ENCODE measurements at places on chromosomes 2 and 18.

- no peak for DNase-seq
Observed at GRCh38 chr18:12455496-12455895, 47.8 kb downstream of the PRELID3A start.

- DNase-seq: no peak
Observed at GRCh38 chr2:234842753-234843152, 109.1 kb upstream of the SH3BP4 start.

- DNase-seq: no peak
Observed at GRCh38 chr2:29879456-29879855, 41.9 kb downstream of the ALK start.

DNA sequence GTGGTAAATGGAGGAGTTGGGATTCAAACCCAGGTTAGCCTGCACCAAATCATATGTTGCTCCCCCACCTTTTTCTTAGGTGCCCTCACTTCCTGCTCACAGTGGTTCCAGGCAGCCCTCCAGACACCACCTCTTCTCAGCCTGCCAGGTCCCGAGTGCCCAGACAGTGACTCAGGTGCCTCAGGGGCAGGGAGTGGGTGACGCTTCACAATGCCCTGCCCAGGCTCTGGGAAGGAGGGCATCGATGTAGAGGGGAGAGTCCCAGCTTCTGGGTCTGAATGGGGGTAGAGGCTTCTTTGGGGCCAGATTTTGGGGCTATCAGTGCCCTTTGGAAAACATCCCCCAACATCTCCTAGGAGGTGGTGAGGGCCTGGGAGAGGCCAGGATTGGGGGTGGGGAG is 5.2 kb upstream of the DNAJB2 start:
- no peak for DNase-seq

DNA sequence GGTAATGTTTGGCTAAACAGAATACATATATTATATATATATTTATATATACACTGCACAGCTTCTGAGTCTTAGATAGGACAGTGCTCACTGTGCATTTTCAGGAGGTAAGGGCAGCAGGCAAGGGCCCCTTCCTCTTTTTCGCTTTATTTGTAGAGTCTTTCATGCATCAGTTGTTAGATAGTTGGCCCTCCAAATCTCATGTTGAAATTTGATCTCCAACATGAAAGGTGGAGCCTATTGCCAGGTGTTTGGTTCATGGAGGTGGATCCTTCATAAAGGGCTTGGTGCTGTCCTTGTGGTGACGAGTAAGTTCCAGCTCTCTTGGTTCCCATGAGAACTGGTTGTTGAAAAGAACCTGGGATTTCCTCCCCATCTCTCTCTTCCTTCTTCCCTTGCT is 48.1 kb downstream of the TSN start:
- DNase-seq: no peak

GRCh38 chr2:171176516-171176915 is 15.8 kb upstream of the TLK1 start:
- DNase-seq: no peak

- no peak for DNase-seq
Observed at GRCh38 chr2:10089565-10090190, 9.5 kb upstream of the CYS1 start.

DNA sequence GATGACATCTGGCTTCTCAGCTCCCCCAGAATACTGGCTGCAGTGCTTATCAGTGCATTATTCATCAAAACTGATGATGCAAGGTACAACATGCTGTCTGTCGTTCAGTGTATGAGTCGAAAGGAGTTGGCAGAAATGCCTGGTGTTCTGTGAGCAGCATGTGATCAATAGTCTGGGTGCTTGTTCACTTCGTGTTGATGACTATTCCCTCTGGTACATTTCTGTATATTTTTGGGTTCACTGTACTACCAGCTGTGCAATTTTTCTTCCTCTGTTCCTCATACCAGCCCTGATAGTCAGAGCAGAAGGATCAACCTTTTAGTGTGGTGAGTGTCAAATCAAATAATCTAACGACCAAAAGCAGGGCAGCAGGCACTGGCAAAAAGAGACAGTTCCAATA is 59.0 kb upstream of the KLHL14 start:
- no peak for DNase-seq

DNA sequence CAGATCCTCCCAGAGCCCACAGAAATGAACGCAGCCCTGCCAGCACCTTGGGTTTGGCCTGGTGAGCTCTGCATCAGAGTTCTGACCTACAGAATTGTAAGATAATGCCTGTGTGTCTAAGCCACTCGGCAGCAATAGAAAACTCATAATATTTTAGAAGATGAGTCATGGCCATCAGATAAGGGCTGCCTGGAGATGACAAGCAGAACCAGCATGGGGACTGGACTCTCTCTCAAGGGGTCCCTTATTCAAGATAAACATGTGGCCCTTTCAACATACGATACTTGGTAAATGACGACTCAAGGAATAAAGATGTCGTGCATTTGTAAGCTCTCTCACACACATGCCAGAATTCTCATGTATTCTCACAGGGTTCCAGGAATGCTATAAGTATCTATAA is 8.5 kb upstream of the AGAP1 start:
- no peak for DNase-seq

DNA sequence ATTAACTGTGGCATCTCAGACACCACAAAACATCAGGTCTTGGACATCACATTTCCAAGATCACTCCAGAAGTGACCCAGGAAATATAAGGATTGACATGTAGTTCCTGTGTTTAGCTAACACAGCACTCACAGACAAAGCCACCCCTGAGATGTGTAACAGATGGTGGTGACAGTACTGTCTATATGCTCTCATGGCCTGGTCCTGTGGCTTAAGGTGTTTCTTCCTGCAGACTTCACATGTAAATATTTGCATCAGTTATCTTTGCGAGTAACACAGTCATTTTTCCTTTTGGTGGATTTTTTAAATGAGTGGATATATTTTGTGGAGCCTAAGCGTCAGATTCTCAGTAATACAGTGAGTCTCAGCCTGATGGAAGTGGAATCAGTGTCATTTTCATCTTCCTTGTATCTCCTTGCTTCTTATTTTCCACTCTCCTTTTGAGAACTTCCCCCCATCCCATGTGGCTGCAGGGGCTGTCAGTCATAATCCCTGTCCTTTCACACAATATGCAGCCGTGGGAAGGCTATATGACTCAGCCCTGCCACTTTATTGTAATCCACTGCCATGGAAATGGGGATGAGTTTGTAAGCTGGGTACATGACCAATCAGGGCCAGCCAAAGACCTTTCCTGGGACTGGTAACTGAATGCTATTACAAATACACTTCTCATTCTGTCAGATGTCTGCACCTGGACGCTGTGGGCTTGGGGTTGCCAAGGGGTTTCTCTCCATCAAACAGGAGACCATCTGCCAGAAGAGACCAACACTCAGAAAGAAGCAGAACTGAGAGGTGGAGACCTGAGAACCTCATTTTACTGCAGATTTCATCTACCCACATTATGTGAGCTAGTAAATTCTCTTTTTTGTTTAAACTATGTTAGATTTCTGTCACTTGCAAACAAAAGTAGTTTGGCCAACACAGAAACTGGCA is 74.3 kb downstream of the ICOS start:
- no peak for DNase-seq

GRCh38 chr2:94986392-94986963 is 39.0 kb upstream of the MAL start:
- peak; percentile 78 for DNase-seq

DNA sequence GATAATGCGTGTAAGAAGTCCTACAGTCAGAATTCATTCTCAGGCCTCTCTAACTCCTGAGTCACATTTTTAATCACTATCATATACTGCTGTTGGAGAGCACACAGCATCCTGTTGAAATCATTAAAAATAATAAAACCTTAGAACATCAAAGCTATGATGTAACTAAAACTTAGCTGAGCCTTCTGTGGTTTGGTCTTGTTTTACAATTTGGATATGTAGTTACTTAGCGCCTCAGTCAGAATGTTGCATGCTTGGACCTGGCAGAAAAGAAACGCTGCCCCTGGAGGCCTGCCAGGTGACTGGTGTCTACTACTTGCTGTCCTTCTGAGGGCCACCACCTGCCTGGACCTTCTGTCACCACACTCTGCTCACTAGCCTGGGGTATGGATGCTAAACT is 261.1 kb upstream of the RASGRP3 start:
- DNase-seq: no peak

DNA sequence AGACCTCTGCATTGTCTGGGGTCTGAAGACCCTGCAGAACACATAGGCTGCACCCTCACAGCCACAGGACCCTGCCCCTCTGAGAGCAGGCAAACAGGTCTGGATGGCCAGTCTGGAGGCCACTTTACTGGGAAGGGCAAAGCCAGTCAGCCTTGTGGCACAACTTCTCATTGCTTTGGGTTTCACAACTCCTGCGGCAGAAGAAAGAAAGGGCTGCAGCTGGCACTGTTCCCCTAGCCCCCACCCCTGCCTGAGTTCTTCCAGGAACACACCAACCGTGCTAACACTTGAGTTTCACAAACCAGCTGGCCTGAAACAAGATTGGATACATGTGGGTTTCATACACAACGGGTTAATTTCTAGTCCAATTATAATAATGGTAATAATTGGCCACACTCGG is 276.5 kb upstream of the MGAT5 start:
- DNase-seq: peak; percentile 57

DNA sequence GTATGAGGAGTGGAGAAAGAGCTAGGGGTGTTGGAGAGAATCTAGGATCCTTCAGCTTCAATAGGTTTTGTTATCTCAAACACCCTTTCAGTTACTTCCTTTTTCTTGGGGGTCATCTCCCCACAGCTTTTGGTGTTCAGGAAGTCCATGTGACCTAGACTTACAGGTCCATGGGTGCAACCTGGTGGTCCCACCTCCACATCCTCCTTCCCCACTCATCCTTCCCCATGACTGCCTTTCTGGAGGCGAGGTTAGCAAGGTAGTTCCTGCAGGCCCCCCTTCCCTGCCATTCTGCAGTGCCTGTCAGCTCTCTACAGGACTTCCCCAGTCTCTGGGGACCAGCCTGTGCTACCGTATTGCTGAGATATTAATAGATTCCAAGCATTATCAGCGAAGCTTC is 107.6 kb downstream of the TMEM17 start:
- no peak for DNase-seq

GRCh38 chr2:207662203-207662602 is 37.0 kb upstream of the METTL21A start:
- peak; percentile 22 for DNase-seq

- DNase-seq: no peak
Observed at GRCh38 chr18:26403491-26403890, 144.9 kb downstream of the KCTD1 start.

DNA sequence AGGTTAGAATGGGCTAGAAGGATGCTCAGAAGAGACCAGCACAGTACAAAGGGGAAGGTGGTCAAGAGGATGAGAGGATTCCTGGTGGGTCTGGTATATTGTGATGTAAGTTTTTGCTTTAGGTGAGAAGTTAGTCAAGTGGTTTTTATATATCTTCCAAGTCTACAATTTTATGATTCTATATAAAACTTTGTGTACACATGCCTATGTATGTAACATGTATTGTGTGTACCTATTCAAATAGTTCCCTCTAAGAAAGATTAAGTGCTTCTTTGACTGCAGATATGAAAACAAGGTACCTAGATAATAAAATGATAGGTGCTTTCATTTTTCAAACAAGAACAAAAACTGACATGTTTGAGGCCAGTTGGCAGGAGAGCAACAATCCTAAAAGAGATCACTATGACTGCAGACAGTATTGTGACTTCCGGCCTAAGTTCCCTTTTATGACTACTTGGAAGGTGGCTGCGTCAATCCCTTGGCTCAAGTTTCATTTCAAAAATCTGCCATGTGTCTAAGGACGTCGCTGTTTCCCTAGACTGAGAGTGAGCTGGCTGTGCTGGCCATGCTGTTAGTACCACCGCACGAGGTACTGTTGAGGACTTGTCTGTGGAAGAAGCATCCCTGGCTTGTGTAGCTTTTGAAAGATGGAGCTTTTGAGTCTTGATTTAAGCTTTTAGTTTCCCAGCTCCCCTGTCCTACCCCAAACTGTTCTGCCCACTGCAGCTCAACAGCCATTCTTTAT is 123.1 kb downstream of the PRPF40A start:
- DNase-seq: no peak

- no peak for DNase-seq
Observed at GRCh38 chr2:217766356-217766755, 236.4 kb downstream of the TNS1 start.

DNA sequence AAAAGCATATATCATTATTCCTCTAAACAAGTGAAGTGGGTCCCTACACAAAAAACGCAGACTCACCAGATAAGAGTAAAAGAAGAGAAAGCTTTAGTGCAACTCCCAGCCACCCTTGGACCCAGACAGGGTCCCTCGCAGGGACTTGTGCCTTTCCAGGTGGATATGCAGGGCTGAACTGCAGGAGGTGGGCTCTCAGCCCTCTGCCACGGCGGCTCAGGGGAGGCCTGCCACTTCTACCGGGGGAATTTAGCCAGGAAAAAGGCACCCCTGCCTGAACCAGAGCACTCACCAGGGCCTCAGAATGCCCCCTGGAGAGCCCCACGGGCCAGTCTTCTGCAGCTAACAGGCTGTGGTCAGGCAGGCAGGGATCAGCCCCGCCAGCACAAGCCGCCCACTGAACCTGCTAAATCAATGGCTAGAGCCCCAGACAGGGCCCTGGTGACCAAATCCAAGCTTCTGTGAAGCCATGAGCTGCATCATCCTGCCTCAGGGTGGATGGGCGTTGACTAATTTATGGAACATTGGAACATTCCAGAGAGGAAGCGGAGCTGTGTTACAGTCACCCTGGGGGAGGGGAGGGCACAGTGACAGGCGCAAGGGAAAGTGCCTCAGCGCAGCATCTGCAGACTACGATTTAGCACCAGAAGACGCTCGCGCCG is 209.3 kb downstream of the EIPR1 start:
- no peak for DNase-seq

- no peak for DNase-seq
Observed at GRCh38 chr18:63374540-63374939, 7.5 kb upstream of the KDSR start.

DNA sequence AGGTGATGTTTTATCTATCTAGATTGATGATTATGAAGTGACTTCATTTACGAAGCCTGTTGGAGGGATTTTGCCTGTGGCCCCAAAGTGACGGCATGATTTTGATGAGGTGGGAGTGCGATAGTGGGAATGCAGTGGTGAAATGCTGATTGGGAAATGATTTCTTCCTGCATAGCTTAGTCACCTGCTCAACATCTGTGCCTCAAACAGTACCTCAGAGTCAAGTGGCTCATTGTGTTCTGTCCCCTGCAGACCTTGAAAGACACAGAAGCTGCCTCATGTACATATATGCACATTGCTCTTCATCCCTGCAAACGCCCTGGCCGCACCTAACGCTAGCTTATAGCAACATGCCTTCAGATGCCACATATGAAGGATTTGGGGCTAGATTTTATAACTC is 201.2 kb downstream of the TPGS2 start:
- no peak for DNase-seq

GRCh38 chr2:128303911-128304310 is 14.8 kb downstream of the HS6ST1 start:
- no peak for DNase-seq

- no peak for DNase-seq
Observed at GRCh38 chr2:159126432-159127022, 158.1 kb downstream of the TANC1 start.

DNA sequence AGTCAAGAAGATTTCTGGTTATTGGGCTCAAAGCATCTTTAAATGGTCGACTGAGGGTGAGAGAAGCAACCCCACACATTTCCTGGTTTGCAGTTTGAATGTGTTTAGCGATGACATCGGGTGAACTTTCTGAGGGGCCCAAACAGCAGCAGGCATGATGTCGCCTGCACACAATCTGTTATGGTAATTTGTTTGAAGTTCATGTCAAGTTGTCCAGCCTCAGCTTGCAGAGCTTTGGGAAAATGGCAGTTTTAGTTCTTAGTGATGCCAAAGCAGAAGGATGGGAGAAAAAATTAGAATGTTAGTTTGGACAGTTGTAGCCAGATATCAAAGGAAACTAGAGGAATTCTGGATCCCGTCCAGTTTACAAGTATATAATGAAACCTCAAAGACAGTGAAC is 284.6 kb downstream of the MBD5 start:
- DNase-seq: no peak
